ENCODE measurements at places on chromosomes 6 and 20.

DNA sequence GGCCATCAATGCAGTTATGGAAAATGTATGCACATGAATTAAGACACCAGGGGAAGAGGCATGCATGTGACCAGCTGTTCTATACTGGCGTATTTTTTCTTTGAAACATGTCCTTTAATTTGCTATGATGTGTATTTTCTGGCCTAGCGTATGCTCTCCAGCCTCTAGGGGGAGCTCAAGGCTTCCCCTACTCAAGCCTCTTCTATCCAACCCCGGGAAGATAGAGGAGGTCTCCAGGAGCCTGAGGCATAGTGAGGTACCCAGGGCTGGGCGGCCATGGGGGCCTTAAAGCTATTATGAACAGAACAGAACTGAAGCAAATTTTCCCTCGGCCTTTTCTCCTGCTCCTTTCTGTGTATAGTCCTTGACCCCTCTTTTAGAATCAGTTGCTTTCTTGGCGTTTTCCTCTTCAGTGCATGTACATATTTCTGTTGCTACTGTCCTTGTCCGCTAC, 528.9 kb downstream of the MAFB start:
- DNase-seq, result no peak

DNA sequence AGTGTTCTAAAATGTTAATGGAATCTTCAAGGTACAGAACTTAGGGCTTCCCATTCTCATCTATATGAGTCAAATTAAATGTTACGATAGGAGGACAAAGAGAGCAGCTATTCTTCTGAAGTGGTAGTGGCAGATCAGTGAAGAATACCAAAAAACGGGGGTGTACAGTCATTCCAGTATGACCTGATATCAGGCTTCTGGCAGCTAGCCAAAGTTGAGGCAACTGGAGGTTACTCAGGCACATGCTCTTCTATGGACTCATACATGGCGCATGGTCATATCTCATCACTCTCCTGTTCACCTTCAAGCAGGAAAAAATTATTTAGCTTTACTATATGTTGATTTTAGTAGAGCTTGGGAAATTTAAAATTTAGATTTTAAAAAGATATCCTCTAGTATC, 1608.8 kb downstream of the GRIK2 start:
- no peak for DNase-seq

DNA sequence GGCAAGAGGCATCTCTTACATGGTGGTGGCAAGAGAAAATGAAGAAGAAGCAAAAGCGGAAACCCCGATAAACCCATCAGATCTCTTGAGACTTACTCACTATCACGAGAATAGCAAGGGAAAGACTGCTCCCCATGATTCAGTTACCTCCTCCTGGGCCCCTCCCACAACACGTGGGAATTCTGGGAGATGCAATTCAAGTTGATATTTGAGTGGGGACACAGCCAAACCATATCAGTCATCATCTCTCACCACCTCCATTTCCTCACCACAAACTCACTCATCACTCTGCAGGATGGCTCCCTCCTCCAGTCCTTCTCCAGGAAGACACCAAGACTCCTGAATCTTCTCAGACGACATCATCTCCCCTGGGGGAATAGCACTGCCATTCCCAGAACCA, 25.8 kb upstream of the SLC16A10 start:
- DNase-seq, result no peak

GRCh38 chr6:166439366-166440091, 56.8 kb upstream of the MPC1 start:
- no peak for DNase-seq

DNA sequence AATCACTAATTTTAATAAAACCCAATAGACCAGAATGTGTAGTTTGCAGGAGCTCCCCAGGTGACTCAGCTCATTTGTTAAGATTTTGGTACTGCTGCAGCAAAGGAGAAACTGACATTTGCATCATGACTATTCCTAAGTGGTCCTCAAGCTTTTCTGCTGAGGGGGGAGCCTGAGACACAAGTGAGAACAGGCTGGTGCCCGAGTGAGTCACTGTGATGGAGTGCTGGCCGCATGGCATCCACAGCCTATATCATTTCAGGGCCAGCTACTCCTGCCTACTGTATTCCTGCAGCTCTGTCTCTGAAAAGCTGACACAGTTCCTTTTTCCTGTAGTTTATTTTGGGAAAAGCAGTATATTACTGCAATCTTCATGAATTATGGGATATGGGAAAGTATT, 113.7 kb upstream of the ENPP5 start:
- DNase-seq, result no peak

- no peak for DNase-seq
These were observed 87.9 kb upstream of the PRND start for GRCh38 chr20:4633780-4634179.

- no peak for DNase-seq
These were observed 66.3 kb upstream of the DYNLRB1 start for GRCh38 chr20:34449674-34450592.

DNA sequence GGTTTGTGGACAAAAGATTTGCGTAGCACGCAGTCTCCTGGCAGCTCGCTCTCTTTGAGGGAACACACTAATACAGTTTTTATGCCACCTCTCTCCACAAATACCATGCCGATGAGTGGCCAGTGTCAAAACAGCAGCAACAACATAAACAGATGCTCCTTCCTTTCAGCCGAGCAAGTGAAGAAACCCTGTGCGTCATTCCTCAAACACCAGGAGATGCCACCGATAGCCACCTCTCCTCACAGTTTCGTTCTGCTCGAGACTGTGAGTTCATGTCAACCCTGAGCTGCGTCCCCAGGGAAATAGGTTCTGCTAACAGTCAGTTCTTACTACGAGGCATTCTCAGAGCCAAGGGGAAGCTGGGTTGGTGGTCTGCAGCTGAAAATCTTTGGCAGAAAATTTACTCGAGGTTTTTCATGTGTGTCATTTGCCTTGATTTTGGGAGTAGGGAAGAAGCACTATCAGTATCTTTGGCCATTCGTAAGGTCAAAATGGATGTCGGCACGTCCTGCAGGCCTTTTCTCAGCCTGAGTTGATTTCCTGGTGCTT, 59.9 kb downstream of the EYA2 start:
- DNase-seq, result no peak

DNA sequence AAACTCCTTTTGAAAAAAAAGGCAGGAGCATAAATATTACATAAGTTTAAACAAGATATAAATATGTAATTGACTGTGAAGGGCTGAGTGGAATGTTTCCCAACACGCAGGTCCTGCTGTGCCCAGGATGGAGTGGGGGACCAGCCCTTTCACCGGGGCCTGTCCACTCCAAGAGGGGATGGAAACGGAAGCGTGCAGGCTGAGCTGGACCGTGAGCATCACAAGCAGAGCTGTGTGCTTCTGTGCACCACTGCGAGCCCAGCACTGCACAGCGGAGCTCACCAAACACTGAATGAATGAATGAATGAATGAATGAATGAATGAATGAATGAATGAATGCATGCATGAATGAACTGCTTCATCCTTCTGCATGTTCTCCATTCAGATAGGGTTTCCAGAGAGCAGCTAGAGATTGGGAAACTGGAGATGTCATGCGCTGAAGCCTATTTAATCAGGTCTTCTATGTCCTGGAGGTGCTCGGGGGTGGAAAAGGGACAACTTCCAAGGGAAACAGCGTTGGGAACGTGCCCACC, 157.7 kb downstream of the ANKRD60 start:
- DNase-seq, result no peak

GRCh38 chr6:20811109-20811761, 277.0 kb downstream of the CDKAL1 start:
- DNase-seq, result no peak

DNA sequence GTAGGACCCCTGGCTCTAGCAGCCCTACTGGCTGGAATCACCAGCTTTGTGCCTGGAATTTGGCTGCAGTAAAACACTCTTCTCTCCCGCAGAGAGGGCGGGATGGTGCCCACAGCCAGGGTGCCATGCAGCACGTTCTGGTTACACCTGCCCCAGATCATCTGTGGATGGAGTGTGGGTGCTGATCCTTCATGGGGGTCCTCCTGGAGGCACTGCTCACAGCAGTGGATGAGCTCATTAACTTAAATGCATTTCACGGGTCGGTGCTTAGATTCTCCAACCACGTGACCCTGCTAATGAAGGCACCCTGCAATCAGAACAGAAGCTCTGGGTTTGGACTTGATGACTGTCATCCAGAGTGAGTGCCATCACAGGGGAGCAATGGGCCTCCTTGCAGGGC, 138.6 kb upstream of the AFDN start:
- no peak for DNase-seq

- no peak for DNase-seq
These were observed 24.8 kb downstream of the AFDN start for GRCh38 chr6:167851370-167851952.

DNA sequence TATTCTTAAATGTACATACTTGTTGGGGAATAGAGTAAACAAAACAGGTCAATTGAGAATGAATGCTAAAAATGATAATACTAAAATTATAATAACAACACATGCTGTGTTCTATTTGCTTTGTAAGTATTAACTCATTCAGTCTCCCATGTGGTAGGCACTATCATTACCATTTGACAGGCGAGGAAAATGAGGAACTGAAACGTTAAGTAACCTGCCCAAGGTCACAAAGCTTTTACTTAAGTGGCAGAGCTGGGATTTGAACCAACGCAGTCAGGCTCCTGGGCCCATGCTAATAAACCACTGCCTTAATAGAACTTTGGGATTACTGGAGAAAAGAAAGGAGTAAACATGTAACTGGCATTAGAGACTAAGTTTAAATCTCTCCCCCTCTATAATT, 3.8 kb downstream of the NSFL1C start:
- no peak for DNase-seq

GRCh38 chr20:53495398-53496092, 98.1 kb downstream of the ZNF217 start:
- DNase-seq, result no peak

DNA sequence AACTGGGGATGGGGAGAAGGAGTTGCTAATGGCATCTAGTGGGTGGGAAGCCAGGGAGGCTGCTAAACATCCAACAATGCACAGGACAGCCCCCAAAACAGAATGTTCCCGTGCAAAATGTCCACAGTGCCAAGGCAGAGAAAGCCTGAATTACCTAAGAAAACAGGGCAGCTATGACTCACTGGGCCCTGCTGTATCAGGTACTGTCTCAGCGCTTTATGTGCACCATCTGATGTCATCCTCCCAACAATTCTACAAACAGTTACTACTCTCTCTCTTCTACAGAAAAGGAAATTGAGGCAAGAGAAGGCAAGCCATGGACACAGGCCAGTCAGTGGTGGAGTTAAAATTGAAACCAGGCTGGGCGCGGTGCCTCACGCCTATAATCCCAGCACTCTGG, 3.1 kb downstream of the YTHDF1 start:
- DNase-seq, result no peak

GRCh38 chr6:31332637-31333602, 24.1 kb downstream of the HLA-B start:
- DNase-seq, result no peak

GRCh38 chr6:76752841-76753240, 680.4 kb upstream of the IMPG1 start:
- DNase-seq, result no peak

DNA sequence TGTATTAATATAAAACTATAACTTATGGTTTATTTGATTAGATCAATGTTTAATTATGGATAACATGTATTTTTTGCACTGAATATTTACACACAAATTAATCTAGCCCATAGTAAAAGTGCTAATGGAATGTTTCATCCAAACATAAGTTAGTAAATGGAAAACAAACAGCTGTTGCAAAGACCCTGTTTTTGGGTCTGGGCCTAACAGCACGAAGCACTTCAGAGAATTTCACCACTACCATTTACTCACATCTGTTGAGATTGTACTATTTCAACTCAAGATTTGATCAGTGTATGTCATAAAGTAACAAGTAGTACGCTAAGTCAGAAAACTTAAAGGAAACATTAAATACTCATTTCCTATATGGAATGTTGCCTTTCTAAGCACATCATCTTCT, 359.6 kb downstream of the LAMA2 start:
- no peak for DNase-seq

GRCh38 chr6:97175806-97176205, 107.2 kb downstream of the MMS22L start:
- DNase-seq, result no peak

DNA sequence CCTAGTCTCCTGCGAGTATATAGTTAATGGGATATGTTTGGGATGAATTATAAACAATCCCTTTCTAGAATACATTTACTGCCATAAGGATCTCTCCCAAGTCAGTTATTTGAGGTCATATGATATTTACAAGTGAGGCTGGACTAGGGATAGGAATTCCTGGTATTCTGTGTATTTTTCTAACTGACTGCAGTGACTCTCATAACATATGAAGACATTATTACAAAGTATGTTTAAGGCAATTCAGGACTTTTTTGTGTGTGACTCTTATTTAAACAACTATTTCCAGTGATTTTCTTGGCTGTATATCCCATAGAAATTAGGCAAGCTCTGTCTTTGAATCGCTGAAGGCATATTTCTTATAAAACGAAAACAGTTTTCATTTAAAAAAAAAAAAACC, 18.4 kb upstream of the TNFAIP3 start:
- DNase-seq, result no peak

DNA sequence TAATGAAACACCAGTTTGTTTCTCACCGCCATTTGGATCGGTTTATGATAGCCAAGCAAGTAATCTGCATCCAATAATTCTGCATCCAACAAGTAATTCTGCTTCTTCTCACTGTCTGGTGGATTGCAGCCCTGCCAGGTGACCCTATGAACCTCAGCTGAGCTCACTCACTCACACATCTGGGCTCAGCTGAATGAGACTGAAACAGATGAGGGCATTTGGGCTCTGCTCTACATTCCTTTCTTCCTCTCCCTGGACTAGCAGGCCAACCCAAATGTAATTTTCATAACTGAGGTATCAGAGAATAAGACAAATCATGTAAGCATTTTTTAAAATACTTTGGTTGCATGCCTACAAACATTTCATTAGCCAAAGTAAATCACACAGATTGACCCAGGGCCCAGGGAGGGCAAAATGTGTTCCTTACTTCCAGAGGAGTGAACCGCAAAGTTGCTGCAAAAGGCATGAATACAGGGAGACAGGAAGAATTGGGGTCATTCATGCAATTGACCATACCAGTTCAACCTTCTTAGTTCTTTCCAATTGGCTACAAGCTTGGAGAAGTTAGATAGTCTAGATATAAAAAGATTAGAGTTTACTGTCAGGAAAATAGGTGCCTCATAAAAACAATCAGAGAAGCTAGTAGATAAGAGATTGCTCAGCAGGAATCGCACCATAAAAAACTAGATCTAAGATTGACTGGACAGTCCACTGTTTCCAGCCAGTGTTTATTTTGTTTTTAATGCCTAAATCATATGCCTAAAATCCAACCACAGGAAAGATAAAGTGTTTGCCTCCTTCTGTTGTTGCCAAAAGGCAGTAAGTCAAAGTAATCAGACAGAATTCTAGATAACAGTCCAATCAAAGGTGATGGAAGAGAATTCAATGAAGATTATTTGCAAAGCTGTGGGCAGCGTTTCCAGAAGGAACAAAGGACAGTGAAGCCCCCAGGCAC, 43.7 kb downstream of the CBLN4 start:
- DNase-seq, result no peak

DNA sequence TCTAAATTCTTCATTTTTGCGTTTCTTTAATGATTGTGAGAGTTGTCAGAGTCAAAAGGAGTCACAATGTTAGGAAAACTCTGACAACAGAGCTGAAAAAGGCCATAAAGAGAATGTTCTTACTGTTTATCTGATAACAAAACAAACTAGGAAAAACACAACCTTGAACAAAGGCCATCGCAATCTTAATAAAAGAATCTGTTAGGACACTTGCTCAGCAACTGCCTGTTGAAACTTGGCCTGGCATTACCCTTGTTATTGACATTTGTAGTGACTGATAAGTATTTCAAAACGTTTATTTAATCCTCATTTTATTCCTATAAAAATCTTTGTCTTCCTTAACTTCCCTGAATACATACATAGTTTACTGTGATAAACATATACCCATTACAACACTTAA, 15.7 kb downstream of the GSTA1 start:
- DNase-seq, result no peak

GRCh38 chr20:8344631-8345030, 212.6 kb downstream of the PLCB1 start:
- DNase-seq, result no peak

Data from stimulated activated CD8-positive, alpha-beta memory T cell treated with anti-CD3 and anti-CD28 coated beads, Interleukin-7, amount 100 ng/mL, for 1 hour (primary cell).